Stimulated activated CD4-positive, alpha-beta T cell treated with anti-CD3 and anti-CD28 coated beads, Interleukin-15, amount 100 ng/mL, for 48 hours (primary cell): ENCODE measurements at places on chromosomes 2 and 18.

- DNase-seq, result no peak
Observed at GRCh38 chr2:109736177-109736827, 57.8 kb upstream of the RGPD5 start.

- no peak for DNase-seq
Observed at GRCh38 chr2:235225261-235225660, 268.6 kb upstream of the AGAP1 start.

DNA sequence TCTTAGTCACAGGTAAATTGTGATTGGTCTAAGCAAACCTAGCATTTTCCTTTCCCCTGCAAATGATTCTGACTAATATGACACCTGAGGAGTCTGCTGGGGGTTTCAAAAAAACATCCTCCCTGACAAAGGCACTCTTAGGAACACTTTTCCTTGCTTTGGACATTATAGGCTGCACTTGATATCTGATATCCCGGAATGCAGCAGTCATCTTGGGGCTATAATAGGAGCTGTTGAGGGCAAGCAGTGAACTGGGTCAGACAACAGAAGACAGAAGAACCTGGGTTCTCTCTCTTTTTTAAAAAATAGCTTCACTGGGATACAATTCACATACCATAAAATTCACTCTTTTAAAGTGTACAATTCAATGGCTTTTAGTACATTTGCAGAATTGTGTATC is 229.3 kb downstream of the RAB3GAP1 start:
- DNase-seq, result no peak

GRCh38 chr2:145258903-145259579 is 739.1 kb upstream of the ZEB2 start:
- no peak for DNase-seq

GRCh38 chr18:76710646-76711520 is 111.5 kb upstream of the ZNF236 start:
- DNase-seq, result no peak

- no peak for DNase-seq
Observed at GRCh38 chr2:28521663-28522062, 25.8 kb downstream of the PLB1 start.

DNA sequence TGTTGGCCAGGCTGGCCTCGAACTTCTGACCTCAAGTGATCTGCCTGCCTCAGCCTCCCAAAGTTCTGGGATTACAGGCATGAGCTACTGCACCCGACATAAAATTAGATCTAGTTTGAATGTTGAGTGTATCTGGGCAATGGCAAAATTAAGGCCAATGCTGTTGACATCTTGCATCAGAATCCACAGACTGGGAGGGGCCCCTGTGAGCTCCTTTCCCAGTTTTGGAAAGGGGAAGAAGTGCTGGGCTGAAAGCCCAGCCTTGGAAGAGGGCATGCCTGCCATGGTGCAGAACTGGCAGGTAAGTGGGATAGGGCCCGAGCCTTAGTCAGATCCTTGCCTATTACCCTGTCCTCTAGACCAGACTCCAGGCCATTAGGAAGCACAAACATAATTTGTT is 4.5 kb upstream of the MYOM1 start:
- no peak for DNase-seq

DNA sequence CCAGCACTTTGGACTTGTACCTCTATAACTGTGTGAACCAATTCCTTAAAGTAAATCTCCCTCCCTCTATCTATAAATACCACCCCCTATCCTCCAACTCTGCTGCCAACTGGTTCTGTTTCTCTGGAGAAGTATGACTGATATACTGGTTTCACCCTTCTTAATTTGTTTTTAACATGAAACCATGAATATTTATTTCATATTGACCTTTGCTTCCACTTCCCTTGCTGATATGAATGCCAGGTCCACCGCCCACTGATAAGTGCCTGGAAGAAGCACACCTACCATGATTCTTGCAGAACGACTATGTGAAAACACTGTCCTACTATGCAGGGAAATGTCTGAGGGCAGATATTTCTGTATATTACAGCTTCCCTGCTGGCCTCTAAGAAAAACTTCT is 131.6 kb downstream of the GAREM1 start:
- no peak for DNase-seq

GRCh38 chr2:50042771-50043170 is 888.5 kb upstream of the FSHR start:
- DNase-seq, result no peak

DNA sequence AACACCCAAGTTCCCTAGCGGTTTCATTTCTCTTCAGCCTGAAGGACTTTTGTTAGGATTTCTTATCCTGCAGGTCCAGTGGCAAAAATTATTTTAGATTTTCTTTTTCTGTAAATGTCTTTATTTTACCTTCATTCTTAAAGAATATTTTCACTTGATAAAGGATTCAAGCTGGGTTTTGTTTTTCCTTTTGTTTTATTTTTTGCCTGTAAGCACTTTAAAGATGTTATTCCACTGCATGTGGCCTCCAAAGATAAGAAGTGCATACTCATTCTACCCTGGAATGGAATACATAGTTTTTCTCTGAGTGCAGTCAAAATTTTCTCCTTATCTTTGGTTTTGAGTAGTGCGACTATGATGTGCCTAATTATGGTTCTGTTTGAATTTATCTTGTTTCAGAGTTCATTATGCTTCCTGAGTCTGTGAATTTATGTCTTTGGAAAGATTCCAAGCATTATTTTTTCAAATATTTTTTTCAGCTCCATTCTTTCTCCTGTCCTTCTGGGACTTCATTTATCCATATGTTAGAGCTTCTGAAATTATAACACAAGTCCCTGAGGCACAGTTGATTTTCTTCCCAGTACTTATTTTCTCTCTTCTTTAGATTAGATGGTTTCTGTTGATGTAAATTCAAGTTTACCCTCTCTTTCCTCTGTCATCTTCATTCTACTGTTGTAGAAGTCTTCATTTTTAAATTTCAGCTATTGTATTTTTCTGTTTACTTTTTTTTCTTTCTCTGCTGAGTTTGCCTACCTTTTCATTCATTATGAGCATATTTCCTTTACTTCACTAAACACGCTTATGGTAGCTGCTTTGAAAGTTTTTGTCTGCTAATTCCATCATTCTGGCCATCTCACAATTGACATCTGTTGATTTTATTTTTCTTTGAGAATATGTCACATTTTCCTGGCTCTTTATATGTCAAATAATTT is 69.6 kb downstream of the MAPRE2 start:
- DNase-seq, result no peak

- DNase-seq, result no peak
Observed at GRCh38 chr2:46164529-46165301, 132.5 kb upstream of the EPAS1 start.

DNA sequence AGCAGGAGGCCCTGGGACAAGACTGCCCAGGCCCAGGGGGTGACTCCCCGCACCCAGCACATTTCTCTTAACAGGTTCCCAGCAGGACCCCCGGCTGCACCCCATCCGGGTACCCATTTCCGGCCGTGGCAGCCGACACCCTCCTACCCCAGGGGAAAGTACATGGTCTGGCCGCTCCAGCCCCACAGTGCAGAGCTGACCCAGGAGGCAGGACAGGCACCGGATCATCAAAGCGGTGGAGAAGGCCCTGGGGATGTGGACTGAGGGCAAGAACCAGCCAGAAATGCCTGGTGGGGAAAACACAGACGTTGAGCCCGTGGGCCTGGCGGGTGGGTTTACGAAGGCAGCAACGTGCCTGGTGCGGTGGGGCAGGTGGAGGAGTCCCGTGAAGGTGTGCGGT is 79.5 kb upstream of the GPC1 start:
- DNase-seq, result no peak

DNA sequence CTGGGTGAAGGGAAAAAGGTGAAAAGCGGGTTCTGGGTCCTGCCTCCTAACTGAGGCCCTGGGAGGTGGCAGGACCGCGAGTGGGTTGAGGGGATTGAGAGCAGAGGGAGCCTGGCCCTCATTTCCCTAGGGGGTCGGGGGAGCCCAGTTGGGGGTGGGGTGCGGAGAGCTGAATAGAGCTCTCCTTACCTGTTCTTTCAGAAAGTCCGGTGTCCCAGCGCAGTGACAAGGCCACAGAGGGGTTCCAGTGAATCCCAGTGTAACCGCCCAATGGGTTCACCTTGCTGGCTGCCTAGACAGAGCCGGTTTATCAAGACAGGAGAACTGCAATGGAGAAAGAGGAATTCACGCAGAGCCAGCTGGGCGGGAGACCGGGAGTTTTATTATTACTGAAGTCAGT is 22.4 kb downstream of the TMEM177 start:
- DNase-seq, result no peak

- DNase-seq, result no peak
Observed at GRCh38 chr2:31992025-31992579, 18.7 kb downstream of the MEMO1 start.

DNA sequence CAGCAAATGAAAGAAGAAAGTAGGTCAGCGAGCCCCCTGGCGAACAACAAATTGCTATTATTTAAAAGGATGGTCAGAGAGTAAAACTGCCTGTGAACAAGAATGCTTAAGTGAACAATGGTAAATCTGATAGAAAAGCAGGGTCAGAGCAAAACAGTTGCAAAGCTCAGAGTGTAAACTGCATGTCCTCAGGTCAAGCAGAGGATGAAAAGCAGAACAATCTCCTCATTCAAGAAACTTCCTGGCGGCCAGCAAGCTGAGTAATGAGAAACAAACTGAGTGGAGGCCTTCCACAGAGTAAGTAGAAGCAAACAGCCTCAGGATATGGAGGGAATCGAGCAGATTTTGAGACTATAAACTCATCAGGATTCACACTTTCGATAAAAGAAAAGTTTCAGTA is 117.9 kb downstream of the PPP1R1C start:
- no peak for DNase-seq

DNA sequence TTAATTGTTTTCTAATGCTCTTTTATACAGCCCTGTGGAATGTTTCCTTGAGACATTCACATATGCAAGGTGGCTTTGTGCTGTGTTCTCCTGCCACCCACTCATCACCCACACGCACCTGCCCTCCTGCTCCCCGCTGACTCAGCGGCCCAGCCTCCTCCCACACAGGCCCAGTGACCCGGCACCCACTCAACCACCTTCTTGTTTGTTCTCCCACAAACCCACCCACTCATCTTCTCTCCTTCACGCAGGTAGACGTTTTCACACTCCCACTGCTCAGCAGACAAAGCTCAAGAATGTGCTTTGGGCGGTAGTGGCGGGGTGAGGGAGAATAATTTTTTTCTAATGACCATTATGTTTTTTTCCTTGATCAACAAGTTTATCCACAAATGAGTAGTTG is 28.6 kb upstream of the NEMP2 start:
- DNase-seq, result peak; percentile 10

DNA sequence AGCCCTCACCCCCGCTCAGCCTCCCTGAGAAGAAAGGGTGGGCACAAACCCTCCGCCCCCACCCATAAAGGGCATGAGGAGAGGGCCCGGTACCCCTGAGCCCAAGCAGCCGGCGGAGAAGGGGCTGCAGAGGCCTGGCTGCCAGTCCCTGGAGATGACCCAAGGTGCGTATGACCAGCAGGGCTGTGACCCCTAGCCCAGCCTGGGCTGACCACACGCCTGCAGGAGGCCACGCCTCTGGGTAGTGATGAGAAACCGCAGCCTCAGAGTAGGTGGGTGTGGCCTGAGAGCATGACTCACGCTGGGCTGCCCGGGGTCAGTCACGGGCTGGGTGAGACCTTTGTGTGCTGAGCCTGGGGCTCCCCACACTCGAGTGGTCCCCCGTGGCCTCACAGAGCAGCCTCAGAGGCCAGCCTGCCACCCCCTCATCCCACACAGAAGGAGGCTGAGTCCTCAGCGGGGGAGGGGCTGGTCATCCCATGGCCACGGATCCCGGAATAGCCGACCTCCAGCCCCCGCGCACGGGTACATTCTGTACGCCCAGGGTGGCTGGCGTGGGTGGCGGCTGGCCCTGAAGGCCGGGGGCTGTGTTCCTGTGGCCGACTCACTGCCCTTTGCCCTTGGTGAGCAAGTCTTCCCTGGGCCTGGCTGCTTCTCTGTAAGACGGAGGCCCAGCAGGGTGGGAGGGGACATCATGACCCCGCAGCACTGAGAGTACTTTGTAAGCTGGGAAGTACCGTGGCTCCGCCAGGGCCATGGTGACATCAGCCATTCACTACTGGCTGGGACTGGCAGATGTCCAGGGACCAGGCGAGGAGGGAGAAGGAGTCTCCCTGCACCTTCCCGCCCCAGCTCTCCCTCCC is 110.8 kb upstream of the OTOS start:
- DNase-seq, result no peak

GRCh38 chr18:35754464-35754863 is 172.9 kb downstream of the GALNT1 start:
- no peak for DNase-seq

DNA sequence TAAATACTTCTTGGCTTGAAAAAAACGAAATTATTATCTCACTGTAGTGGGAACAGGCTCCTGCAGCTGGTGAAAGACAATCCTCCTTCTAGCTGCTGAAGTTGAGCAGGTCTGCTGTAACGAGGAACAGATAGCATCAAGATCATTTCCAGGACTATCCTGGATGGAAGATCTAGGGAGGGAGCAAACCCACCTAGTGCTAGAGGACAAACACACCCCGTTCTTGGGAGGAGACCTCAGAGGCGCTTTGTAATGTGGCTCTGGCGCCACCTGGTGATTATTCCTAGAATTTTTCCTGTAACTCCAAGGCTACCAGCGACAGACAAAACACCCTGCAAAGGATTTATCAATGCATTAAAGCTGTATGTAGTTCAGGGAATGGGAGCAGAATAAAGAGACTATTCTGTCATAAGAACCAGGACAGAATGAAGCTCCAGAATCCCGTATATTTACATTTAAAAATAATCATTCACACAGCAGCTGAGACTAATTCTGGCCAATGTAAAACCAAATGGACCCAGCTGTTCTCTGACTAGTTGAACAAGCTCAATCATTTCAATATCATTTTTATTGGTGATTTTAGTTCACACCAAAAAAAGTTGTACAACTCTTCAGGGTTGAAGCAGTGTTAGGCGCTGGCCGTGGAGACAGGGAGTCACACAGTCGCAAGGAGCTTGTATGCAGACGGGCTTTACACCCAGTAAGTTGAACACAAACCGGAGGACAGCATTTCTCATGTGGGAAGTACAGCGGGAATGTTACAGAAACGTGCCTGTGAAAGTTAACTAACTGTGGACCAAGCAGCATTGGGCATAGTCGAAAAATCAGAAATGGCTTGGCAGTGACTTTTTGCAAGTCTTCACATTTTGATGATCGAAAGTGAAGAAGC is 290.3 kb downstream of the TRIB2 start:
- peak; percentile 18 for DNase-seq

- DNase-seq, result no peak
Observed at GRCh38 chr2:55052129-55053061, 2.1 kb upstream of the RTN4 start.

- DNase-seq, result no peak
Observed at GRCh38 chr2:136225950-136226835, 108.2 kb upstream of the CXCR4 start.
